Stimulated activated naive CD4-positive, alpha-beta T cell (primary cell): ENCODE measurements at places on chromosomes 11 and 22.
A peak's percentile ranks its signal among the peaks of the same experiment; 100 is the strongest.

GRCh38 chr11:723120-723883 is 17.3 kb downstream of the EPS8L2 start:
- peak; percentile 27 for DNase-seq

- DNase-seq: peak; percentile 69
Measured at GRCh38 chr22:28829358-28830181, 29.2 kb upstream of the XBP1 start.

DNA sequence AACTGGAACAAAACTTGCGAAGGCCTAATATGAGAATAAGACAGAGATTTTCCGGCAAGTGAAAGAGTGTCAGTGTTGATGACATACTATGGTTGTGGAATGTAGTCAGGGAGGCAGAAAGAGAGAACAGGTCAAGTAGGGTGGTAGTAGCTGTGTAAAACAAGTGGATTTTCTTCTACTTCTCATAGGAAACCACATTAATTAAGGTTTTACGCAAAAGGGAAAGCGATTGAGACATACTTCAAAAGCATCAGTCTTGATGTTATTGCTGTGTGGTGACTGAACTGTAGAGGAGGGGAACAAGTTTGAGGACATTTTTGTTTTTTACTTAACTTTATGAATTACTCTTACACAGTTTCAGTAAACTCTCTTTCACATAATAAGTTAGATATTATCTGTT is 186.0 kb upstream of the CNTN5 start:
- no peak for DNase-seq

- no peak for DNase-seq
Measured at GRCh38 chr11:74694136-74694930, 36.9 kb downstream of the CHRDL2 start.

DNA sequence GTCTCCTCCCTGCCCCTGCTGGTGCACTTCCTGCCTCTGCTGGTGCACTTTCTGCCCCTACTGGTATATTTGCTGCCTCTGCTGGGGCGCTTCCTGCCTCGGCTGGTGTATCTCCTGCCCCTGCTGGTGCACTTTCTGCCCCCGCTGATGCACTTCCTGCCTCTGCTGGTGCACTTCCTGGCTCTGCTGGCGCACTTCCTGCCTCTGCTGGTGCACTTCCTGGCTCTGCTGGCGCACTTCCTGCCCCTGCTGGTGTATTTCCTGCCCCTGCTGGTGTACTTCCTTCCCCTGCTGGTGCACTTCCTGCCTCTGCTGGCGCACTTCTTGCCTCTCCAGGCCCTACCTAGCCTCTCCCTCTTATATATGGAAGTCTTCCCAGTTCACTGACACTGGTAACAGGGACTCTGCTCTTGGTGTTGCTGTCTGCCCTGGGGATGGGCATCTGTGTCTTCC is 10.1 kb downstream of the MTFP1 start:
- peak; percentile 85 for DNase-seq

- DNase-seq: no peak
Measured at GRCh38 chr11:129698212-129698611, 117.4 kb upstream of the TMEM45B start.

DNA sequence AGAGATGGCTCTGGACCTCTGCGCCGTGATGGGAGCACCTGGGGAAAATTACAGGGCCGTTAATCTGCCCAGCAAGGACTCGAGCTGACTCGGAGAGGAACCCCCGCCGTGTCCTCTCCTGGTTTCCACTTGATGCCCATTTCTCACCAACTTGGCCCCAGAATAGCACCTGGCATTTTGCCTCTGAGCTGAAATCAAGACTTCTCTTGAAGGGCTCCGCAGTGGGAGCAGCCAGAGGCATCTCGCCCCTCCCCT is 19.0 kb upstream of the CABP7 start:
- no peak for DNase-seq

GRCh38 chr11:13388741-13389140 is 74.3 kb downstream of the BTBD10 start:
- no peak for DNase-seq

DNA sequence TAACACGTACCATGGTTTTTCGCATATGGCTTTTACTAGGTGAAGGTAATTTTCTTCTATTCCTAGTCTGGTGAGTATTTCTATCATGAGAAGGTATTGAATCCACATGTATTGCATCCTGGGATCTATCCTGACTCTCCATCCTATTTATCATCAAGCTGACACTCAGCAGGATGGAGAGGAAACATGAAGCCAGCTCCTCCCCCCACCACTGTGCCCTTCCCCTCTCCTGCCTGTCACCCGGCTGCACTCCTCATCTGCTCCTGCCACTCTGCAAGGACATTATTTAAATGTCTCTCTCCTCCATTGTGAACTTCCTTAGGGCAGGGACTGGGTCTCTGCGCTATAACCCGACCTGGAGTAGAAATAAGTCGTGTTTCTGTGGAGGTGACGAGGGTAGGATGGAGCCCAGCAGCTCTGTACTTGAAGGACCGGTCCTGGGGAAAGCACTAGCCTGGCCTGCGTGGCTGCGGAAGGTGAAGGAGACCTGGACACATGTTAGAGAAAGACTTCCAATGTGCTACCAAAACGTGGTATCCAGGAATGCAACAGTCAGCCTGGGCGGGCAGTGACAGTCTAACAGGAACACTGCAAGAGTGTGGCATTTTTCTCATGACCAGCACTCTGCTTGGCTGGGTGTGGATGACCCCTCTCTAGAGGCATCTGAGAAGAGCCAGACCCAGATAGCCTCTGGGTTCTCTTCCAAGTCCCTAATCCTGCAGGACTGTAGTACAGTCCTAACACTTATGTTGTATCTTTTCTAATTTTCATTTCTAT is 111.2 kb downstream of the MICAL3 start:
- no peak for DNase-seq

GRCh38 chr11:719214-720016 is 13.4 kb downstream of the EPS8L2 start:
- DNase-seq: no peak

- DNase-seq: no peak
Measured at GRCh38 chr11:16043617-16044016, 312.7 kb downstream of the SOX6 start.

- DNase-seq: peak; percentile 83
Measured at GRCh38 chr11:73995731-73996130, 13.1 kb upstream of the UCP2 start.

DNA sequence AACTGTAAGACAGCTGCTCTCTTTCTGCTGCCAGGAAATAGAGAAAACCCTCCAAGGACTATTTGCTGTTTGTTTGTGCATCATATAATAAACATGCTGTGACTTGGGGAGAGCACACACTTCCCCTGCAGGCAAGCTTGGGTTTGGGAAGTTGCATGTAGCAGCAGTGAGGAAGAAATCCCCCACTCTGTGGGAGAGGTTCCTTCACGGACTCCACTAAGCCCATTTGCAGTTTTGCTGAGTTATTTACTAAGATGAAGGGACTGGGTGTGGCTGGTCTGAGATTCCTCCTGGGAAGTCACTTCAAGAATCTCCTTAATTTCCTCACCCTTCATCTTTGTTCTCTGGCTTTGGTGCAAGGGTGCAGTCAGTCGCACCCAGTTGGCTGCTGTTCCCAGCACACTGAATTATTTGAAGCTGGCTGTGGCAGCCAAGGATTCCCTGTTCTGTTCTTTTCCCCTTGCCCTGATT is 104.9 kb downstream of the ARFGAP2 start:
- DNase-seq: no peak

- no peak for DNase-seq
Measured at GRCh38 chr11:60803273-60803936, 18.3 kb downstream of the MS4A10 start.

DNA sequence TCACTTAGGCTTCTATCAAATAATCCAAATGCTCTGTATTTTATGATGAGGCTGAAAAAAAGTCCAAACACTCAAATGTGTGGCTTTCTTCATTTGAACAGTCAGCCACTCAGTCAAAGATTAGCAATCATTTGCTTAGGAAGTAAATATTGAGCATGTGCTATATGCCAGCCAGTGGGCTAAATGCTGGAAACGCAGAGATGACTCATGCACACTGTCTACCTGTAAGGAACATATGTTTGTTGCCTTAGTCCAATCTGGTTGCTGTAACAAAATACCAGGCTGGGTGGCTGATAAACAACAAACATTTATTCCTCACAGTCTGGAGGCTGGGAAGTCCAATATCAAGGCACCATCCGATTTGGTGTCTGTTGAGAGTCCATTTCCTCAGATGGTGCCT is 617.3 kb downstream of the NTM start:
- DNase-seq: no peak

- DNase-seq: no peak
Measured at GRCh38 chr22:22865311-22866072, 22.1 kb upstream of the IGLL5 start.

- DNase-seq: no peak
Measured at GRCh38 chr11:116527180-116527991, 245.4 kb downstream of the BUD13 start.

- DNase-seq: no peak
Measured at GRCh38 chr11:69352715-69353319, 58.9 kb downstream of the MYEOV start.

DNA sequence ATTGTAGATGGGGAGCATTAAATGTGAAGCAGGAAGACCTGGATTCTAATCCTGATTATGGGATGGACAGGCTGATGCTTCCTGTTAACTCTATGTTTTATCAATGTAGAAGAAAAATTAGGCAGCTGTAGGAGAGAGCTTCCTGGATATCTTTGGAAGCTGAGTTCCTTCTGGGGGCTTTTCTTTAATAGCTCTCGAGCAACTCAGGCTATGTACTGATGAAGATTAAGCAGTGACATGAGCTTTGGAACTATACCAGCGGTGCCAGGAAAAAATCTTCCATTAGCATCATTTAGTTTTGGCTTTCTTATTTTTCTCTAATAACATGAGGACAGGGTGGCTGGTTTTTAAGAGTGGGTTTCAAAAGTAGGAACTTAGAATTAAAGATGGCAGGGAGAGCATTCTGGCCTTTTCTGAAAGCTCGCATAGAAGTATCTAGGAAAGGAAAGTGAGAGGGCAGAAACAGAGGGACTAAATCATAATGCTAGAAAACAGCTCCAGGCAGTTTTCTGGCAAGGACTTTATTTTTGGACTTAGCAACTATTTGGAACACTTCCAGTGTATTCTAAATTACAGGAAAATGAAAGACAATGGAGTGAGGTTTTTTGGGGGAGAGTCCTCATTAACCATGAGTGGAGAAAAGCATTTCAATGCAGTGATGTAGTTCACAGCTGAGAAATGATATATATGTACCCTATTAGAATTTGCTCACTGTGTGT is 69.2 kb upstream of the RRM1 start:
- no peak for DNase-seq

DNA sequence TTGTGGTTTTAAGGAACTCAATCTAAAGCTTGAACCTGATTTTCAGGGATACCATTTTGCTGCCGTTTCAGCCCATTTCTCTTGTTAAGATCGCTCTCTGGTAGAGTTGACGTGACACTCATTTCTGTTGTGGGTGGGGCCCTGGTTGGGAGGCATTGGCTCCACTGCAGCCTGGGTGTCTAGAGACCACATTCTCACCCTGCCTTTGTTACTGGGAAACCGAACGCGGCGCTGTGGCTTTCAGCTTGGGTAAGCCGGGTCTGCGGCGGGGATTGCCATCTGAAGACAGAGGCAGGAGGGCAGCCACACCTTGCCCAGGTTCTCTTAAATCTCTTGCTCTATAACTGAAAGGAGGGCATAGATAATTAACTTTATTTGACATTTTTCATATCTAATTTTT is 3.2 kb downstream of the EHF start:
- no peak for DNase-seq

DNA sequence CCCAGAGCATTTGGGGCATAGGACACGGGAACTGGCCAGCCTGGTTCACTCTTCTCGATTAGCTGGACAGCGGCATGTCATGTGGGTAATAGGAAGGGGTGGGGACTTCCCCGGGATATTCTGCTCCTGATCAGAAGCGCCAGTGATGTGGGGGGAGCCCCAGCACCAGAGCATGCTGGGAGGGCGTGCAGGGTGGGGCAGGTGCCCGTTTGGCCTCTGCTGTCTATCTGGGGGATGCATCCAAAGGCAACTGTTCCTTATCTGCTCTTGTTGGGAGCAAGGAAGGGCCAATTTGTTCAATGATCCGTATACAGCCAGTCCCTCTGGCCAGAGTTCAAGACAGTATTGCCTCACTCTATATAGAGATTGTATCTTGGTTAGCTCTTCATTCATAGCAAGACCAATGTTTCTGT is 43.6 kb downstream of the PPARA start:
- no peak for DNase-seq

DNA sequence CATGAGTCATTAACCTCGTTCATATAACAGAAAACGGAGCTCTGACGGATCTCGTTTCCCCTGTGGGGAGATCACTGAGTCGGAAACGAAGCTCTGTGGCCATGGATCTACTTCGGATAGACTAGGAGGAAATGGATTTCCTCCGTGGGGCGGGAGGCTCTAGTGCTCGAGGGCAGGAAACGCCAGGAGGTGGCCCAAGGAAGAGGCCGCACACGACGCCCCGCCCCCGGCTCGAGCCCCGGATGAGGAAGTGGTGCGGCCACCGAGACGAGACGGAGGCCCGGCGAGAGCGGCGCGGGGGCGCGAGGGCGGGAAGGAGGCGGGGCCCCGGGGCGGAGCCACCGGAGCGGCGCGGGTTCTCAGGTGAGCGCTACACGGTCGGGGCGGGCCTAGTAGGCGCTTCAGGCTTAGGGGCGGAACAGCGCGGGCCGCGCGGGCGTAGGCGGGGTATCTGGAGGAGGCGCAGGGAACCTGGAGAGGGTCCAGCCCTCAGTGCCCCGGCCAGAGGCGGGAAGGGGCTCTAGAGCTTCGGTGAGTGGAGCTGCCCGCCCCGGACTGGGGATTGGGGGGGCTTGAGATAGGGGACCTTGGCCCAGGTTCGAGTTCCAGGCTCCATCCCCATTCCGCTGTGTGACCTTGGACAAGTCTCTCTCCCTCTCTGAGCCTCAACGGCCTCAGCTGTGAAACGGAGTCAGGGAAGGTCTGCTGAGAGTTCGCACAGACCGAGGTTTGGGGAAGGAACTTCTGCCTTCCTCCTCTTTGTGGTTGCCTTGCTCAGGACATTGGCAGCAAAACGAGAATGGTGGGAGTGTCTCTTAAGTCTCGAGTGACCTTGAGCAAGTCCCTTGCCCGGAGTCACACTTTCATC is at the start of gene DEPDC5:
Gene DEPDC5, plus strand, starts transcription at position 386 of the 868 bp plus-strand sequence. CDS start 903 bp downstream, outside the sequence.
- DNase-seq: peak; percentile 92

GRCh38 chr11:128686745-128687177 is 7.1 kb upstream of the FLI1 start:
- DNase-seq: peak; percentile 54
